Stimulated activated CD8-positive, alpha-beta memory T cell treated with anti-CD3 and anti-CD28 coated beads, Interleukin-4, amount 100 ng/mL, for 48 hours (primary cell): ENCODE measurements at places on chromosomes 1 and 21.

- DNase-seq = peak; percentile 62
Observed at GRCh38 chr1:203682473-203683383, 56.1 kb downstream of the ATP2B4 start.

DNA sequence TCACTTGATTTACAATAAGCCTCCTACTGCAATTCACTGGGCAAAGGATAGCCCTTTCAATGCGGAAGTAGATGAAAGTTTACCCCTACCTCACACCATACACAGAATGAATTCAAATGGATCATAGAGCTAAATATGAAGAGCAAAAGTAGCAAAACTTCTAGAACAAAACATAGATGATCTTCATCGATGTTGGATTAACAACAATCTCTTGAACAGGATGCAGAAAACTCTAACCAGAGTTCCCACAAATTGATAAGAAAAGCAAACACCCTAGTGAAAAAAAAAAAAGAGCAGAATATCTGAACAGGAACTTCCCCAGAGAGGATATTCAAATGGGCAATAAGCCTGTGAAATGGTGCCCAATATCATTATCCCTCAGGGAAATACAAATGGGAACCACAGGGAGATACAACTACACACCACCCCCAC lies 1.9 kb upstream of the UBASH3A start:
- DNase-seq = no peak

- no peak for DNase-seq
Observed at GRCh38 chr1:79197421-79197820, 190.9 kb upstream of the ADGRL4 start.

DNA sequence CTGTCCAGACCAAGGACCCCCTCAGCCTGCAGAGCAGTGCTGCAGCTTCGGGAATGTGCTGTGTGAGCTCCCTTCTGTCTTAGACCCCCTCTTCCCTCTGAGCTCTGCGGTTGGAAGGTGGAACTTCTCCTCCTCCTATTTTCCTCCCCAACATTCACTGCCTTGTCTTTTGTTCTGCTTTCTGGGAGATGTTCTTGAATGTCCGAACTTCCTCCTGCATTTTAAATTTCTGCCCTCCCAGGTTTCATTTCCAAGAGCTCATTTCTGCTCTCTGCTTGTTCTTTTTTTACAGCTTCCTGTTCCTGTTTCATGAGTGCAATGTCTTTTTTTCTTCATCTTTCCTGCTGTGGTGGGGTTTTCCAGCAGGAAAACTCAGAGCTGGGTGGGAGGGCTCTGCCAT lies 29.3 kb downstream of the RRP1 start:
- no peak for DNase-seq

DNA sequence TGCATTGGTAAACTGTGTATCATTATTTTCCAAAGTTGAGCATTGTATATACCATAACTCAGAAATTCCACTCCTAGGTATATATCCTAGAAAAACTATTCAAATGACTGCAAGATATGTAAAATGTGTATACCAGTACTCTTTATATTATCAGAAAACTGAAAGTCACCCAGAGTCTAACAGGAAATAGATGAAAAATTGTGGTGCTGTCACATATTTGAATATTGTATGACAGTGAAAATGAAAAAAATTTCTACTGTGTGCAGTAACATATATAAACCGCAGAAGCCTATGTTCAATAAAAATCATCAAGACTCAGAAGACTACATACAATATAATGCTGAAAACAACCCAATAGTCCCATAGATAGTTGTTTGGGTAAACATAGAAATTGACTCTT lies 74.4 kb upstream of the LYPLAL1 start:
- DNase-seq = no peak

DNA sequence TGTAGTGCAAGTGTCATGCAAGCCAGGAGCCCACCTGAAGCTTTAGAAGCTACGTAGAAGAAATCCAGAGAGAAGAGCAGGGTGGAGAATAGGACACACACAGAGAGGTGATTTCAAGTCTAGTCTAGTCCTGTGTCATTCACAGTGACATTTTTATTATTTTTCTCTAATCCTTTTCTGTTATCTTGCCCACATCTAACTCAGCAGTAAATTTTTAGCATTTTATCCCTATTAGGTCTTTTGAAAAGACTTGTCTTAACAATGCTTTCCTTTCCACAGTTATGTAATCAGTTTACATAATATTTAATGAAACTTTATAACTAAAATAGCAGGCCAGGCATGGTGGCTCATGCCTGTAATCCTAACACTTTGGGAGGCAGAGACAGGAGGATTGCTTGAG lies 198.6 kb downstream of the ADGRL2 start:
- DNase-seq = no peak

DNA sequence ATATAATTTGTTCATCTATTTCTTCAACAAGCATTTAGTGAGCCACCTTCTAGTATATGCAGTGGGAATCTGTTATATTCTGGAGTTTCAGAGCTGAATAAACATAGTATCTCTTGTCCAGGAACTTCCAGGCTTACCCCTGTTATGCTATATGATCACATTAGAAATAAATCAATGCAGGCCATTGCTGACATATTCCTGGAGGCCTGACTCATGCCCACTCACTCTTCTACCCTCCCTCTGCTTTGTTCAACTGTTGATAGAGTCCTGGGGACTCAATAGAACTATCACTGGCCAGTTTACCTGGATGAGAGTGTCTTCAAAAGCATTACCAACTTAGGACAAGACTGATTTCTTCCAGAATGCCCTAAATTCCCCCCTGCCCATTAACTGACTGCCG lies 29.3 kb upstream of the SRSF10 start:
- DNase-seq = no peak

DNA sequence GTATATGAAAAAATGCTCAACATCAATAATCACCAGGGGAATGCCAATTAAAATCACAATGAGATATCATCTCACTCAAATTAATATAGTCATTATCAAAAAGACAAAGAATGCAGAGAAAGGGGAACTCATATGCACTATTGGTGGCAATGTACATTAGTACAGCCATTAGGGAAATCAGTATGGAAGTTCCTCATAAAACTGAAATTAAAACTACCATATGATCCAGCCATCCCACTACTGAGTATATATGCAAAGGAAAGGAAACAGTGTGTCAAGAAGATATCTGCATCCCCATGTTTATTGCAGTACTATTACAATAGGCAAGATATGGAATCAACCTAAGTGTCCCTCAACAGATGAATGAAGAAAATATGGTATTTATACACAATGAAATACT lies 32.1 kb upstream of the TEKT2 start:
- no peak for DNase-seq

DNA sequence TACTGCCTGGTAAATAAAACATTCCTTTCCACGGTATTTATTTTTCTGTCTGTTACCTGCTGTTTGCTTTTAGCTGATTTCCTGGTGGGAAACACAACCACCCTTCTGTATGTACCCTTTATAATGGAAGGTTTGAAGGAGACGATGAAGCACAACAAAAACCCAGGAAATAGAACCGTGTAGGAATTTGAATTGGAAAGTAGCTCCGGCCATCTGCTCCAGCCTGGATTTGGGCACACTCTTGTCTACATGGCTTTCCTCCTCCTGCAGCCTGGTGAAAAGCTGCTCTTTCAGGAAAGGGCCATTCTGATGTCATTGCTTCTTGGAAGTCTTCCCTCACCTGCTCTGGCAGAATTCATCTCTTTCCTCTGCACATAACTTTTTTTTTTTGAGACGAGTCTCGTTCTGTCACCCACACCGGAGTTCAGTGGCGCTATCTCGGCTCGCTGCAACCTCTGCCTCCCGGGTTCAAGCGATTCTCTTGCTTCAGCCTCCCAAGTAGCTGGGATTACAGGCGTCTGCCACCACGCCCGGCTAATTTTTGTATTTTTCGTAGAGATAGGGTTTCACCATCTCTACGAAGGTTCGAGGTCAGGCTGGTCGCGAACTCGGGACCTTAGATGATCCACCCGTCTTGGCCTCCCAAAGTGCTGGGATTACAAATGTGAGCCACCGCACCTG lies 2.7 kb downstream of the AK4 start:
- no peak for DNase-seq

- no peak for DNase-seq
Observed at GRCh38 chr1:209802780-209803152, 3.2 kb downstream of the IRF6 start.

DNA sequence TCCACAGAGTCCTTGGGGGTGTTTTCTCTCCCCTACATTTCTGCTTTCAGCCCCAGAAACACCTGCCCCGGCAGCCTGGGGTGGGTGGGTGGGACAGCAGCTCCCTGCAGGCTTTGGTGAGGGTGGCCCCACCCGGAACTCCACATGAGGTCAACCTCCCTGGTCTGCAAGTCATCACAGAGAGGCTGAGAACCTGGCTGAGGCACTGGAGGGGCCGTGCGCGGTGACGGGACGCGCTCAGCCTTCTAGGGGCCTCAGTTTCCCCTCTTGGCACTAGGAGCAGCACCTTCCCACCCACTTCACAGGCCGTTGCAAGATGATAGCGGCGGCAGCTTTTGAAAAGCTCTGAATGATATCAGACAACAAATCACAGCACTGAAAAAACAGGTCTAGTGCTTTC lies 37.7 kb upstream of the NID1 start:
- no peak for DNase-seq

GRCh38 chr1:188355847-188356246 lies 1527.1 kb downstream of the PLA2G4A start:
- DNase-seq = no peak

GRCh38 chr1:3022511-3022973 lies 1.3 kb downstream of the ACTRT2 start:
- no peak for DNase-seq

GRCh38 chr1:230609208-230609607 lies 33.1 kb upstream of the COG2 start:
- DNase-seq = no peak

- DNase-seq = peak; percentile 42
Observed at GRCh38 chr1:207824691-207825408, 73.0 kb downstream of the CD46 start.

- no peak for DNase-seq
Observed at GRCh38 chr21:37547615-37548200, 181.1 kb downstream of the DYRK1A start.

- no peak for DNase-seq
Observed at GRCh38 chr21:35963920-35964451, 96.3 kb downstream of the SETD4 start.

GRCh38 chr1:53090227-53091147 lies 28.5 kb downstream of the PODN start:
- no peak for DNase-seq

GRCh38 chr1:109241841-109242345 lies 7.4 kb upstream of the CELSR2 start:
- DNase-seq = no peak

DNA sequence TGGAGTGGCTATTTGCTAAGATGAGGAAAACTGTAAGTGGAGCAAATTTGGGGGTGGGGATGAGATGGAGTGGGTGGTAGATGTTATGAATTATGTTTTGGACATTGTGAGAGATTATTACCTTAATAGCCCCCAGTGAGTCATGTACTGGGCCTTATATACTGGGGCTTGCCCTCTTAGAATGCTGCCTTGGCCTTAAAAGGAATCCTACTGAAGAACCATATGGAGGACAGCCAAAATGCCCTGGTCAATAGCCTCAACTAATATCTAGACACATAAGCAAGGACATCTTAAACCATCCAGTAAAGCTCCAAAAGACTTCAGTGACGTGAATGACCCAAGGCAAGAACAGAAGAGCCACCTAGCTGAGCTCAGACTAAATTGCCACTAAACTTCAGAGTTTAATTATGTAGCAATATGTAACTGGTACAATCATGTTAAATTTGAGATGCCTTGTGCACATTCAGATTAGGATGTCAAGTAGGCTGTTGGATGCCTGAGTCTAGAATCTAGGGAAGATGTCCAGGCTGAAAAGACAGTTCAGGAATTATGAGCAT lies 13.9 kb upstream of the IGSF3 start:
- DNase-seq = no peak

DNA sequence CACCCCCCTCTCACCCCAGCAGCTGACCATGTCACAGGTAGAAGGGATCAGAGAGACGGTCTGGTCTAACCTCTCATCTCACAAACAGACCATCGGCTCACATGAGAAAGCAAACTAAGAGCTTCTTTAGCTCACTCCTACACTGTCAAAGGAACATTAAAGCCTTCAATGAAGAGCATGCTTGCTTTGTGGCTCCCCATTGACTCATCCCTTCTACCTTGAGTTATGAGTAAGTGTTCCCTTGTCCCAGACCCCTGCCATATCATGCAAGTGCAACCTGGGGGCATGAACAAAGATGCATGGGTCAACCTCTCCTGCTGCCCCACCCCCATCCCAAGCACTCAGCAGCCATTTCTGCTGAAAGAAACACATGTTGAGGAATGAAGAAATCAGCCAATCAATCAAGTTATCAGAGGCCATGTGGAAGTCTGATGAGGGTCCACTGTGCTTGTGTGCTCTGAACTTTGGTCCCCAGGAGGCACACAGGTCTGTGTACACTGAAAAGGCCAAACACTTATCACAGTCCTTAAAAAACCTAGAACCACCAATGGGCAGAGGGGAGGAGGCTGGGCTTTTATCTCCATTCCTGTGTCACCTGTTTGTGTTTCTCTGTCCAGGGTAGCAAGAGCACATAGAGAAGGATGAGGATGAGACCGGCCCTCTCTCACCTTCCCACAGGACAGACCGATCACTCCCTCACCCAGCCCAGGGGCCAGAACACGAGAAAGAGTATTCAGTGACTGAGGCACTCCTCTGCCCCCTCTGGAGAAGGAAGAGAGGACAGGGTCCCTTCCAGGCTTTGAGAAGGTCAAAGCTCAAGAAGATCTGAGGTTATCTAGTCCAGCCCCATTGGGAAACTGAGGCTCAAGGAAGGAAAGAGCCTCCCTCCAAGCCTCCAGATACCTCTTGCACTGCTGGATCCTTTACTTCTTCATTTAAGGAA lies 9.5 kb downstream of the ETNK2 start:
- no peak for DNase-seq

- DNase-seq = no peak
Observed at GRCh38 chr1:36829066-36829465, 205.2 kb downstream of the GRIK3 start.

DNA sequence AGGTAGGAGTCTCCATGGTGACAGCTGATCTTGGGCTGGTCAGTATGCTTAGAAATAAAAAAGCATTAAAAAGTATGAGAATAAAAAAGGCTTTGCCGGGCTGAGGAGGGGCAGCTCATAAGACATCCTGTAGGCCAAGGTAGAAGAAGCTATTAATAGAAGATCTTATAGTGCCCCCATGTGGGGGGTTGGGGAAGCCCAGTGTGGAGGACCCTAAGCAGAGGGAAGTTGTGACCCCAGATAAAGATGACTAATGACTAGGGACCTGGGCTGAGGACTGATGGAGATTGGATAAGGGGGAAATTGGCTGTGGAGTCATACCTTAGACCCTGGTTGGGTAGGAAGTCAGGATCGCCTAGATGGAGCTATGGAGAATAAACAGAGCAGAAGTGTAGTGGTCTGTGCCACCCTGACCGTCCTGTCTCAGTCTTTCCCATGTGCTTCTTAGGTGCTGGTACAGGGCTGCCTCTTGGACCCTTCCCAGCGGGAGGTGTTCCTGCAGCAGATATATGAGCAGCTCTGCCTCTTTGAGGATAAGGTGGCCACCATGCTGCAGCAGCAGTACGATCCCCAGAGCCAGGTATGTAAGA lies 25.0 kb downstream of the SZT2 start:
- DNase-seq = peak; percentile 77

DNA sequence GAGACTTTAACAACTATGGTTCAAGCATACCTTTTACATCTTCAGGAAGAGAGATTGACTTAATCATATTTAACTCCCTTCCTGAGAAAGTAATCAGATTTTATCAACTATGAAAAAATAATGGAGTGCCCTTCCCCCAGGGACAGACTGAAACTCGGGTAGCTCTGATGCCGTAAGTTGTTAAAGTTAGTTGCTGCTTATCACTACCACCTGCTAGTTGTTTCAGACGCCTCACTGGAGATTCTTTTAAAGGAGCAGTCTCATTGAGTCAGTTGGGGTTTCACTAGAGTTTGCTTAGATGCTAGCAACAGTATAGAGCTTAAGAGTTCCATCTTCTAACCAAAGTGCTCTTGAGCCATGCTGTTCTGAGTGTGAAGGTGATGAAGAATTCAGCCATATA lies 17.0 kb upstream of the TRAF5 start:
- no peak for DNase-seq
